RCC 7860 (cell line): ENCODE measurements at places on chromosomes 13 and 19.

DNA sequence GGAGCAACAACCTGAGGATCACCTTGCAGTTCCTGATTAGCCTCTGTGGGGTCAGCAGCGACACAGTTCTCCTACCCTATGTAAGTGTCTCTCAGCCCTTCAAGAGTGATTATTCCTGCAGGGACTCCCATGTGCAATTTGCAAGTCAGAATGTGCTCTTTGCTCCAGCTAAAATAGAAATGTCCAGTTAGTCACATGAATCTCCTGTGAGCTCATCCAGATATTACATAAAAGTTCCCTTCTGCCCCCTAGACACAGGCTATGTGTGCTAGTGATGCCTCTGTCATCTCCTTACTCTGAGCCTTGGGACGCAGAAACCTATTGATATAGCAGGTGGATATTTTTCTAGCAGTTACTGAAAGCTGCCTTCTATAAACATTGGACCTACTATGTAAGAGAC, 105.5 kb downstream of the ZAR1L start:
- no peak for DNase-seq

GRCh38 chr19:41431426-41432386, 4.5 kb upstream of the B3GNT8 start:
- no peak for DNase-seq

DNA sequence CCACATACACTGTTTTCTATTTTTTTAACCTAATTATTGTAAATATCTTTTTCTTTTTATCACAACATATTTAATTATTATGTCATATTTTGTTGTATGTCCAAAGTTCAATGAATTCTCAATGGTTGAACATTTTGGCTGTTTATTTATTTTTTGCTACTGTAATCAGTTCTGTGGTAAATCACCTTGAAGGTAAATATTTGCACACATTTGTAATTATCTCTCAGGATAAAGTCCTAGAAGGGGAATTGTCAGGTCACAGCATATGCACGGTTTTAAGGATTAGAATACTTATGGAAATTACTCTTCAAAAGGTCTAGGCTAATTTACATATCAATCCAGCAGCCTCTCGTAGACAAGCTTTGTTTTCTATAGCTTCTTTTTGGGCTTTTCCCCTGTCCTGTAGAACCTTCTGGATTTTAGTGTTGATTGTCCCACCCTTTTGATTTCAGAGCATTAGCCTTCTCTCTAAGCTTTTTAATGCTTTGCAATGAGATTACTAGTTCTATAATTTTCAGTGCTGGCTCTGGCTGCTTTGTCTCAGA, 362.6 kb downstream of the KCNRG start:
- no peak for DNase-seq

- DNase-seq: no peak
Measured at GRCh38 chr13:49594576-49594975, 9.2 kb upstream of the RCBTB1 start.

- DNase-seq: no peak
Measured at GRCh38 chr19:19425170-19425875, 19.8 kb downstream of the GATAD2A start.
